Stimulated activated CD4-positive, alpha-beta T cell treated with anti-CD3 and anti-CD28 coated beads, Interleukin-1b, Interleukin-23, amount 100 ng/mL, for 4 hours (primary cell): ENCODE measurements at places on chromosomes 3 and 15.

GRCh38 chr3:2535206-2535605 lies 436.5 kb downstream of the CNTN4 start:
- no peak for DNase-seq

DNA sequence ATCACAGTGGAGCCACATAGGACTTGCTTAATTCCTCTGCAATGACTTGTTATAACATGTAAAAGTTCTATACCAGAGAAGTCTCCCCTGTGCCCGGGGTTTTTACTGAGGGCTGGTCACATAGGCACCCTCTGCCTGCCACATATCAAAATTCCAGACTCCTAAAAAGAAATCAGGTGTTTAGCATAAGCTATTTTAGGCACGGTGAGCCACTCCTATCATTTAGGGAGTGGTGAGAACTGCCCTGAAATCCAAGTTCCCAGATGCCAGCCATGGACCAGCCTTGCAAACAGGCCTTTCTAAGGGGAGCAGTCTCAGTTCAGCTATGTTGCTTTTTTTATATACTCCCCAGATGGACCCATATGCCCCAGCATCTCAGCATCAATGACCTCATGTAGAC lies 130.3 kb downstream of the THSD4 start:
- DNase-seq = no peak

- DNase-seq = no peak
These were observed 63.0 kb downstream of the TMEM44 start for GRCh38 chr3:194570235-194570634.

DNA sequence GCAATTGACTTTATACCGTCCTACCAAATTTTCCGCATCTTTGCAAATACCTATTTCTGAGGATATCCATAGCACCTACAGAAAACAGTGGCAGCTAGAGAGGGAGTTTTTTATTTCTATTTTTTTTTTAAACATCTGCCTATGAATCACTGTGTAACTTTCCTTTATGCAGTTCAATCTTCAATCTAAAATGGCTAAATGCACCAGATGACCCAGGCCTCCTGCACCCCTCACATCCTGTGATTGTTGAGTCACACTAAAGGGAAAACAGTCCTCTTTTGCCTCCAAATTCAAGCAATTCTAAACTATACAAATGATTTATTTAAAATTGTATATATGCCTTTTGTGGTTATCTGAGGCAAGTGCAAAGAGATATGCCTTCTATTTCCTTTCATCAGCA lies 20.1 kb upstream of the BCL6 start:
- no peak for DNase-seq

DNA sequence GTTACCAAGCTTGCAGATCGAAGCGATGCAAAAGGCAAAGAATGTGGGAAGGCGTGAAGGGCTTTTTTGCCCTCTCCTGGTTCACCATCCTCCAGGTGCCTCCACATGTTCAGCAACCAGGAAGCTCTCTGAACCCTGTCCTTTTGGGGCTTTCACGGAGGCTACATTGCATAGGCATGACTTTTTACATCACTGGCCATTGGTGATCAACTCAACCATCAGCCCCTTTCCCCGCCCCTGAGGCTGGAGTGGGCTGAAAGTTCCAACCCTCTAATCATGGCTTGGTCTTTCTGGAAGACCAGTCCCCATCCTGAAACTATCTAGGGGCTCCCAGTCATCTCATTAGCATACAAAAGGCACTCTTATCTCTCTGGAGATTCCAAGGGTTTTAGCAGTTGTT lies 52.6 kb downstream of the UACA start:
- no peak for DNase-seq

DNA sequence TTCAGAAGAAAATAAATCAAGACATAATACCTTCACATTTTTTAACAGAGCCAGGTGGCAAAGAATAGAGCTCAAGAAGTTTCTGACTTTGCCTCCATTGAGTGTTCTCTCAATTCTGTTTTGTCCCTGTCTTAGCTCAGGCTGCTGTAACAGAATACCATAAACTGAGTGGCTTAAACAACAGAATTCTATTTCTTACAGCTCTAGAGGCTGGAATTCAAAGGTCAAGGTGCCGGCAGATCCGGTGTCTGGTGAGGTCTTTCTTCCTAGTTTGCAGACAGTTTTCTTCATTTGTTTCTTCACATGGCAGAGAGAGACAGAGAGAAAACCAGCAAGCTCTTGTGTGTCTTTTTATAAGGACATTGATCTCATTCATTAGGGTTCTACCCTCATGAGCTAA lies 25.6 kb downstream of the IQCH start:
- no peak for DNase-seq

DNA sequence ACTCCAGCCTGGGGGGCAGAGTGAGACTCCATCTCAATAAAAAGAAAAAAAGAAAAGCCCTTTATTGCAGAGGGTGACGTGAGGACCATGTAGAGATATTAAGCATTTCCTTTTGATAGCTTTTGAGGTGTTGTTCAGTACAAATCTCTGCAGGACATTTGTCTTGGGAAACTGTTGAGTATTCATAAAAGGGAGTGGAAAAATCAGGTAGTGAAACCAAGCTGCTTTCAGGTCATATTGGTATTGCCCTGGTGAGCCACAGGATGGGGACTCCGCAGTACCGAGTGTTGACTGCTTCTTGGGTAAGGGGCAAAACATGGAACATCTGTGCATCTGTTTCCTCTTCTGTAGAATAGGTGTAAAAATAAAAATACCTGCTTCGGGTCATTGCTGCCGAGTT lies 9.9 kb downstream of the ITPR1 start:
- no peak for DNase-seq

DNA sequence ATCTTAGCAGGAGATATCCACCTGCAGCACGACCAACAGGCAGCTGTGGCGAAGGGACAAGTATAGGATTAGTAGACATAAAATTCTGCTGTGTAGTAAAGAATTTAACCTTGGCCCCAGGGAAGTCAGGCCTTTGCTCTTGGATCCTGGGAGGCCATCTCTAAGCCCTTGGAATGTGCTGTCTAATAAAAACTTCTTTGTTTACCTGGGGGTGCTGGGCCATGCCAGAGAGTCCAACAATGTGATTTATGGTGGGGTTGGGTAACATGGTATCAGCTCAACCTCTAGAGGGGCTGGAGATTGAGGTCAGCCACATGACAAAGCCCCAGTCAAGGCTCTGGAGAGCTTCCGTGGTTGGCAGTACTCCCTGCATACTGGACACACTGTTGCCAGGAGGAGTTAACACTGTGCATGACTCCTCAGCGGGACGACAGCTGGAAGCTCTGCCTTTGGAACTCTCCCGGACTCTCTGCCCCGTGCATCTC lies 52.4 kb downstream of the HEG1 start:
- DNase-seq = no peak

DNA sequence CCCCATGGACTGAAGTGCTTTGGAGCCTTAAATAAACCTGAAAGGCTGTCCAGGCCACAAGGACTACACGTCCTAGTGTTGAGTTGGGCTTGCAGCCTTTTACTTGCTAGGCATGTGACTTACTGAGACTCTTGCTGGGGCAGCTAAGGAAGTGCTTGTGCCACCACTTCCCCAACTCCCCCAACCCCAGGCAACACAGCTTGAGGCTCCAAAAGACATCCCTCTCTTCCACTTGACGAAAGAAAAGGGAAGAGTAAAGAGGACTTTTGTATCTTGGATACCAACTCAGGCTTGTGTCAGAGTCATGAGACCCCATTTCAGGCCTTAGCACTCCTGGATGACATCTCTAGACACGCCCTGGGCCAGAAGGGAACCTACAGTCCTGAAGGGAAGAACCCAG lies 109.8 kb downstream of the XRN1 start:
- DNase-seq = no peak

- no peak for DNase-seq
These were observed 914.9 kb upstream of the EPHA6 start for GRCh38 chr3:95899494-95899893.

GRCh38 chr15:67193223-67193990 lies 61.1 kb downstream of the AAGAB start:
- DNase-seq = no peak

GRCh38 chr15:98382139-98382538 lies 266.2 kb upstream of the IGF1R start:
- no peak for DNase-seq

DNA sequence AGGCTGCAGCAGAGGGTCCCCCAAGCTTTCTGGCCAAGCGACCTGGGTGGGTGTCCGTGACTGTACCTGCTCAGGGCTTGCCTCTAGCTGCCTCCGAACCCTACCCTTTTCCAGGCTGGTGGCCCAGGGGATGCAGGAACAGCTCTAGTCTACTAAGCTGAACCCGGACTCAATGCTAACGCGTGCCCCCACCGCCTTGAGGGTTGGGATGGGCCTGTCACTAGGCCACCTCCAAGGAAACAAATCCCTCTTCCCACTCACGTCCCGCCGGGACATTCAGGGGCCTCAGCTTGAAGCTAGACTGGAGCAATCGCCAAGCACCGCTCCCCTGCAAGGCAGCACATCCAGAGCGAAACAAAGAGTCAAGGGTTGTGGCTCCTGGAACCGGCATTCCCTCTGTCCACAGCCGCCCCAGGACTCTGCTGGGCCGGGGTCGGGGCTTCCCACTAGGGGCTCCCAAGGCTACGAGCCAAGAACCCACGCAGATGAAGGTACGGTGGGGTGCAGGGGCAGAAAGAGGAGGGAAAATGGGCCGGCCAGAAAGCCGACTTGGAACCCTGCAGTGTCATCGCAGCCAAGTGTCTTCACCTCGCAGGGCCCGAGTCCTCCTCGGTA lies 2.9 kb downstream of the FBXL22 start:
- DNase-seq = no peak
